IMR-90 (cell line): ENCODE measurements at places on chromosomes 16 and 17. TPM values are rescaled to one million over a fixed set of nuclear protein-coding genes. Genes with fewer than 3 reads are reported as not detected.

GRCh38 chr16:78364556-78364880, 265.1 kb downstream of the WWOX start:
- DNase-seq = no peak

GRCh38 chr16:85520853-85521521, 92.1 kb upstream of the GSE1 start:
- DNase-seq = no peak

GAN gene
- polyA plus RNA-seq = 1.0 and 1.1 TPM in 2 replicates

ZG16 gene
- polyA plus RNA-seq = not detected in 2 replicates
